Muscle of back (tissue), 13 donors: ENCODE measurements at places on chromosomes 7 and 10. TPM values are rescaled to one million over a fixed set of nuclear protein-coding genes. Genes with fewer than 3 reads are reported as not detected.

GRCh38 chr10:65931291-65932070, 994.4 kb upstream of the LRRTM3 start:
- DNase-seq, result peak; percentile 60

DNA sequence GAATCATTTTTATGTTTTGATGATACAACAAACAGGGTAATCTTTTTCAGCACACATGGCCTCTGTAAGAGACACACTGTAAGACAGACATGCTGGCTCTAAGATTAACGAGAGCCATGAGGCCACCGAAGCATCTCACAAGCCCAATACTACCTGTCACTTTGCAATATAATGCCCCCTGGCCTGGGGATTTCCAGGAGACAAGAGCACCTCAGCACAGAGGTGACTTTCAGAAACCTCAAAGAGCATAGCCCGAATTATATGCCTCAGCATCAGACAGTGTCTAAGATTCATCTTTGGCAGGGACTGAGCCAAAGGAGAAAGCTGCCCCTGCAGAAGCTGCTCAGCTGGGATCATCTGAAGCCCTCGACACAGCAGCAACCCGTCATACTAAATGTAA, 44.2 kb upstream of the TMEM213 start:
- DNase-seq, result no peak

DNA sequence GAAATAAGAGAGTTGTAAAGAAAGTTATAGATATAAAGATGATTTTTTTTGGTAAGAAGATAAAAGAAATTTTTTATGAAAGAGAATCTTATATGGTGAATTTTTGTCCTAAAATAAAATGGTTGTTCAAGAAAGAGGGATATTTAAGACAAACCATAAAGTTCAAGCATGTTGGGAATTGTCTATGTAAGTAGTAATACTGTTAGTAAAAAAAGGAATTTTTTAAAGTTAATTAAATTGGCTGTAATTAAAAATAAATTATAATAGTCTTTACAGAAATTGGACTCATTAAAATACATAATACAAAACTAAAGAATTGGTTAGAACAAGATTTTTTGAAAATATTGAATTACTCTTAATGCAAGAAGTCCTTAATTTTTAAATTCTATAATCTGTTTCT, 10.1 kb upstream of the DYNC2I1 start:
- no peak for DNase-seq

DNA sequence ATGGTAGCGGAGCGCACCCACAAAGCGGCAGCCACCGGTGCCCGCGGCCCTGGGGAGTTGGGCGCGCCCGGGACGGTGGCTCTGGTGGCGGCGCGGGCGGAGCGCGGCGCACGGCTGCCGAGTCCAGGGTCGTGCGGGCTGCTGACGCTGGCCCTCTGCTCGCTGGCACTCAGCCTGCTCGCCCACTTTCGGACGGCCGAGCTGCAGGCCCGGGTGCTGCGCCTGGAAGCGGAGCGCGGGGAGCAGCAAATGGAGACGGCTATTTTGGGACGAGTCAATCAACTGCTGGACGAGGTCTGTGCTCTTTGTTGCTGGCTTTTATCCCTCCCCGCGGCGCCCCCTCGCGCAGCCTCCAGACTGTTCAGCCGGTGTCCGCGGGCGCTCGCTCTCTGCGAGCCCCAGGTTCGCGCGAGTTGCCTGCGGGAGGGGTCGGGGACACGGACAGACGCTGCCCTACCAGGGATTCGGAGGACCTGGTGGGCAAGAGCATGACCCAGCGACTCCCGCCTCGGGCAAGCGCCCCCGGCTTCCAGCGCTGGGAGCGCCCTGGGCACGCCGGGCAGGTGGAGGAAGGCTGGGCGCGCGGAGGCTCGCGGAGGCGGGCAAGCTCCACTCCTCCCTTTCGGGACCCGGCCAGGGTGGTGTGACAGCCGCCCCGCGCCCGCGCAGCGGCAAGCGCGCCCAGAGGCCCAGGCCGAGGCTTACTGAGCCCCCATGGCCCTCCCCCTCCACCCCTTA, 887 bp downstream of the COL13A1 start:
- peak; percentile 85 for DNase-seq

GRCh38 chr7:45219801-45220435, 62.3 kb downstream of the RAMP3 start:
- no peak for DNase-seq

DNA sequence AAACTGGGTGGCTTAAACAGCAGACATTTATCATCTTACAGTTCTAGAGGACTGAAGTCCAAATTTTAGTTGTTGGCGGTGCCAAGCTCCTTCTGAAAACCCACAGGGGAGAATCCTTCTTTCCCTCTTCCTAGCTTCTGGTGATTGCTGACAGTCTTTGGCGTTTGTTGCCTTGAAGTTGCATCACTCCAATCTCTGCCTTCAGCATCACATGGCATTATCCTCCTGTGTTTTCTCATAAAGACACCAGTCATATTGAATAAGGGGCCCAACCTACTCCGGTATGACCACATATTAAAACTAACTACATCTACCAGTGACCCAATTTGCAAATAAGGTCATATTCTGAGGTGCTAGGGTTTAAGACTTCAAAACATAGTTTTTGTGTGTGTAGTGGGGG, 472.1 kb upstream of the IGFBP3 start:
- no peak for DNase-seq

DNA sequence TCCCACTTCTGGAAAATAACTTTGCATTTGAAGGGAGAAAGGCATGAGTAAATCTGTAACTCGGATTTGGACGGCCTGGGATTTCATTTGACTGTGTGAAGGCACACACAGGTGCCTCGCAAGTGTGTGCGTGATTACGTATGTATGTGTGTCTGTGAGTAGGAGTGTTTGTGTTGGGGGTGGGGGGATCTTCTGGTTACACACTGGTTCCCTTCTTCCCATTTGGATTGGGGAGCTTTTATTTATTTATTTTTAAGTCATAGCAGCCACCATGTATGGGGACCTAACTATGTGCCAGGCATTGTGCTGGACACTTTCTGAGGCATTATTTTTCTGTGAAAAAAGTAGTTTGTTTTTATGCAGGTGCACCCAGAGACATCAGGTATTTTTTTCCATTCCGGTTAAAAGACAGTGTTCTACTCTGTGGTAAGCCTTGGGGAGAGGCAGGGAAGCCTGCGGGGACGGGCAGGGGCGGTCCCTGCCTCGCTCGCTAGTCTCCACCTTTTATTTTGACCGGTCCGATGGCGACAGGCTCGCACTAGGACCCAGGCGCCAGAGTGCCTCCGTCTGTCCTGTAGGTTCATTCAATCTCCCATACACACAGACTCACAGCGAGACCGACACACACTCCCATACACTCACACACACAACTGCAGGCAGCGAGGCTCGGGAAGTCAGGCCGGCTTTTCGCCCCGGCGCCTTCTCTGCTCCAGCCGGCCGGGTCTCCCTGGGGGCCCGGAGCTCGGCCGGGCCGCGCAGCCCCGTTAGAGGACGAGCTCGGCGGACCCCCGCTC, at the start of gene MXI1:
MXI1 (plus strand) TSS at position 595 of the 794 bp plus-strand sequence. CDS start 204 bp downstream, outside the sequence.
- DNase-seq, result peak; percentile 78

DNA sequence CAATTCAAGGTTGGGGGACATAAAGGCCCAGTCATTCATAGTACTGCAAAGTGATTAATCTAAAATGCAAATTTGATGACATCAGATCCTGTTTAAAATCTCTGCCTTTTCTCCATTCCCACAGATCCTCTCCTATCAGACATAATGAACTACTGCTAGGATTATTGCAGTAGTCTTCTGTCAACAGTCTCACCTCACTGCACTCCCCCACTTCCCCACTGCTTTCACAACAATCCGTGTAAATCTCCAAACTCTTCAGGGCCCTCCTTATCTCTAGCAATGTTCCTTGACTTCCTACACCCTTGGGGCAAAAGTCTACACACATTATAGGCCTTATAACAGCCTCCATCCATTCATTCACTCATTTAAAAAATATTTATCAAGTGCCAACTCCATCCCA, 112.4 kb downstream of the KBTBD2 start:
- DNase-seq, result no peak

GRCh38 chr10:75565286-75566251, 134.1 kb downstream of the LRMDA start:
- no peak for DNase-seq

GRCh38 chr10:84306751-84307384, 21.5 kb upstream of the CCSER2 start:
- DNase-seq, result no peak

DNA sequence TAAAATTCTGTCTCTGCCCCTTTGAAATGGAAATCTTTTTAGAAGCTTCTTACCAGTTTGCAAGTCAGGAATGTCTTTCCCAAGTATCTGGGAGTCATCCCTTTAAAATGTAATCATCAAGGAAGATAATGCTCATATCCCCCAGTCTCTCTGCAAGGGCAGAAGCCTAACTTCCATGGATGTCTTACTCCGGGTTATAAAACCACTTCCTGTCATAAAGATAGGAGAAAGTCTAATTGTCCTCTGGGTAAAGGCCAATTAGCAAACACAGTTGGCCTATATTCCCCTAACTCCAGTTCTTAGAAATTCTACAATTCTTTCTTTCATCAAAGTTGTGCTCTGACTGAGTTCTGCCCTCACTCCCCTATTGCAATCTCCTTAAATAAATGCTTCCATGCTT, 1631.5 kb upstream of the LRRTM3 start:
- peak; percentile 29 for DNase-seq

- DNase-seq, result no peak
These were observed 48.0 kb upstream of the MSRB2 start for GRCh38 chr10:23047201-23048050.

DNA sequence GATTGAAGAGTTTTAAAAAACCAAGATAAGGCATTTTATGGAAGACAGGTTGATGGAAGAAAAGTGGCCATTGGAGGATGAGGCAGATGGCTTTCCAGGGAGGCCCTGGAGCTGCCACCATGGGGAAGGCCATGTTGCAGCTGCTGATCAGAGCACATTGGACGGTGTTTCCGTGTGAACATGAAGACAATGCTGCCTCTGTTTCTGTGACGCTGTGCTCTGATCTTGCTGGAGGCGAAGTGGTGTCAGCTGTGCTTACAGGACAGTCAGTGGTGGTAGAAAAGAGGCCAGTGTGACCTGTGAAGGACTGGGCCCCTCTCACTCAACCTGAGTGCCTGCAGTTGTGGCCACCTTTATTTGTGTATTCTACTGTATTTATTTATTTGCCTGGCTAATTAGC, 132.9 kb downstream of the FAM204A start:
- DNase-seq, result no peak

DNA sequence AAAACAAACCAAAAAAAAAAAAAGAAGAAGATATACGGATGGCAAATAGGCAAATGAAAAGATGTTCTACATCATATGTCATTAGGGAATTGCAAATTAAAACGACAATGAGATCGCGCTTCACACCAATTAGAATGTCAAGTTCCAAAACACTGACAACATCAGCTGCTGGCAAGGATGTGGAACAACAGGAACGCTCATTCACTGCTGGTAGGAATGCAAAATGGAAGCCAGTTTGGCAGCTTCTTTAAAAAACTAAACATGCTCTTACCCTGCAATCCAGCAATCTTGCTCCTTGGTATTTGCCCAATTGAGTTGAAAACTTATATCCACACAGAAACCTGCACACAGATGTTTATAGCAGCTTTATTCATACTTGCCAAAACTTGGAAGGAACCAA, 34.8 kb downstream of the CALML5 start:
- no peak for DNase-seq

DNA sequence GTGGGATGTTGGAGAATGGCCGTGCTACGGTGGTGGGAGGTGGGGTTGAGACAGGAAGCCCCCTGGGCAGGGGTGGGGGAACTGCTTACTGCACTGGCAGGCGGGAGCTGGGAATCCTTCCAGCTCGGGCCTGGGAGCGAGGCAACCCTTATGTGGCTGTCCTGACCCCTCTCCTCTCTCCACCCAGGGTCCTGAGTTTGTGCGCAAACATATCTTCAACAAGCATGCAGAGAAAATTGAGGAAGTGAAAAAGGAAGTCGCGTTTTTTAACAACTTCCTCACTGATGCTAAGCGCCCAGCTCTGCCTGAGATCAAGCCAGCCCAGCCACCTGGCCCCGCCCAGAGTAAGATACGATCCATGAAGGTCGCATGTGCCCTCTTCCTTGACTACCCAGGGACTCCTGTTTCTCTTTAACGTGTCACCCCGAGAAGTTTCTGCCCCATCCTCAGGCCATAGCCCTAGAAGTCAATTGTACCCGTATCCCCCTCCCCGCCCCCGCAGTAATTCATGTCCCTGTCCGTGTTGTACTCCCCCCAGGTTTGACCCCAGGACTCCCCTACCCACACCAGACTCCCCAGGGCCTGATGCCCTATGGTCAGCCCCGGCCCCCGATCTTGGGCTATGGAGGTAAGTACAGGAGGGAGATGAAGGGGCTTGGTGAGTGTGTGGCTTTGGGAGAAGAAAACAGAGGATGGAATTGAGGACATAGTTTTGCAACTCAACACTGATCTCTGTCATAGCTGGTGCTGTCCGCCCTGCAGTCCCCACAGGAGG, 1.8 kb downstream of the UFSP1 start:
- no peak for DNase-seq

- DNase-seq, result no peak
These were observed 32.8 kb downstream of the UBTD1 start for GRCh38 chr10:97531401-97531986.

Gene AS3MT
- 13.4 TPM for polyA plus RNA-seq

Gene CHAT
- not detected for polyA plus RNA-seq

Gene TMEM178B
- polyA plus RNA-seq, result 0.76 TPM

Gene IPMK
- polyA plus RNA-seq, result 4.4 TPM

Gene PTPRZ1
- polyA plus RNA-seq, result 3.7 TPM

Gene AKR1C8
- not detected for polyA plus RNA-seq

Gene FIS1
- polyA plus RNA-seq, result 113 TPM

Gene NRP1
- polyA plus RNA-seq, result 133 TPM
